Mucosa of gallbladder (tissue), 1 donor: ENCODE measurements at places on chromosomes 6 and 20.

DNA sequence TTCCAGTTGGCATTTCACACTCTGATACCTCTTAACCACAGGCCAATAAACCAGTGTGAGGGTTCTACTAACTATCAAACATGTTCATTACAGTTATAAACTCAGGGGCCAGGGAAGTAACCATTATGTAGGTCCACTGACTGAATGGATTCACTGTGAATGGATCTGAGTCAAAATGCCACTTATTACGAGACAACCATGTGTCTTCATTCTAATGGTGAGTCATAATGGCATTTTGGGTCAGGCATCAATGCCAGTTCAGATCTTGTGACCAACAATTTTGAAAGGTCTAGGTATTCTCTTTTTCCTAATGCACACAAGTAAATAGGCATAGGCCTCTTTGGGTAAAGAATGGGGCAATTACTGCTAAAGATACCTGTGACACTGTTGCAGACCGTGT, 112.2 kb upstream of the HEY2 start:
- no peak for DNase-seq

GRCh38 chr20:51318058-51318949, 224.2 kb downstream of the NFATC2 start:
- DNase-seq: peak; percentile 33

DNA sequence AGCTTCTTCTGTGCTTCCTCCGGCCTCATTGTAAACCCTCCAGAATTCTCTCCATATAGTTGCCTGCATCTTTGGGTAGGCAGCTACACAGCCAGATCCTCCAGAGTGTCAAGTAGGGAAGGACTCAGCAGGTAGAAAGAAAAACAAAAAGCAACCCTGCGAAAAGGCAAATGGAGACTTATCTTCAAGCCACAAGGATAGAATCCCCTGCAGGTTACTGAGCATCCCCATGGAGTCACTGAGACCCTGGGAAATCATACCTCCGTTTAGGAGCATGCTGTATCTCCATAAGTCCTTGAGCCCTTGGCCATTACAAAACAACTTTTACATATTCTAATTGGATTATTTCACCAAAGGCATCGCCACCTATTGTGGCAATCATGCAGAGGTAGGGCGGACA, 28.6 kb downstream of the ALDH8A1 start:
- DNase-seq: no peak

DNA sequence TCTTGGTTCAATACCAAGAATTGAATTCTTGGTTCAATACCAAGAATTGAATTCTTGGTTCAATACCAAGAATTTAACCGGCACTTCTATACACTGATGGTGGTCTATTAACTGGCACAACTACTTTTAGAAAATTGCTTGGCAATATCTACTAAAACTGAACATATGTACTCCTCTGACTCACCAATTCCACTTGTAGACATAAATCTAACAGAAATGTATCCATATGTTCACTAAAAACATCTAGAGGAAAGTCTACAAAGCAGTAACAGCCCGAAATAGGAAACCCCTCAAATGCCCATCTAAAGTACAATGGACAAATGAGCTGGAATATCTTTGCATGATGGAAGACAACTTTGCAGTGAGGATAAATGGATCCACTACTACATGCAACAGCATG, 71.9 kb downstream of the KIF16B start:
- no peak for DNase-seq

DNA sequence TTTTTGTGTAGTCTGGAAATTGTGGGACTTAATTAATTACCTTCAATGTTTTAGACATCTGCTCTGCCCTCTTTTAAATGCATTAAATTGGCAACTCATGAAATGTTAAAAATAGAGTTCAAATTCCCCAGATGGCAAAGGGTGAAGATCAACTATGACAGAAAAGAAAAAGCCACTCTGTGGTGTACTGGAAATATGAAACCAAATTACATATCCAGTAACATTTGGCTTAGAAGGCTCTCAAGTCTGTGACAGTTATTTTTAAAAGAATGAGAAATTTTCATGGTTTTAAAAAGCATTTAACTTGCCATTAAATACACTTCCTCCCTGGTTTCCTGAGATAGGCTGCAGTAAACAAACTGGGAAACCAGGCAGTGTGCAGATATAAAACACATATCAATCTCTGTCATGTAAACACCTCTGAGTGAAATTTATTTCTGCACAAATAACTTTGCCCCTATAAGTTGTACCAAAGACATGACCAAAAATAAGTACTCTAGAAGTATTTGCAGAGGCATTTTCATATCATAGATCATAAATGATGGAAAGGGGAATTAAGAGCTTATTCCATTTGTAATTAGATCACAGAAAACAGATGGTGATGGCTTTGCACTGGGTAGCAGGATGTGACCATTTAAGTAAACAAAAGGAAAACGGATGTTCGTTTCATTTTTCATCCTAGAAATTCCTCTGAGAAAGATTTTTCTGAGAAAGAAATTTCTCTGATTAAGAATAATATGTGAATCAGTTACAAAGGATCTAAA, 360.1 kb downstream of the SAMD5 start:
- no peak for DNase-seq

GRCh38 chr20:17990278-17990972, 21.6 kb downstream of the MGME1 start:
- no peak for DNase-seq

- DNase-seq: no peak
Measured at GRCh38 chr6:101445527-101445926, 52.0 kb downstream of the GRIK2 start.

GRCh38 chr6:134413241-134413643, 95.3 kb upstream of the SGK1 start:
- no peak for DNase-seq
